Epithelial cell of proximal tubule (primary cell): ENCODE measurements at places on chromosomes 13 and 19.

DNA sequence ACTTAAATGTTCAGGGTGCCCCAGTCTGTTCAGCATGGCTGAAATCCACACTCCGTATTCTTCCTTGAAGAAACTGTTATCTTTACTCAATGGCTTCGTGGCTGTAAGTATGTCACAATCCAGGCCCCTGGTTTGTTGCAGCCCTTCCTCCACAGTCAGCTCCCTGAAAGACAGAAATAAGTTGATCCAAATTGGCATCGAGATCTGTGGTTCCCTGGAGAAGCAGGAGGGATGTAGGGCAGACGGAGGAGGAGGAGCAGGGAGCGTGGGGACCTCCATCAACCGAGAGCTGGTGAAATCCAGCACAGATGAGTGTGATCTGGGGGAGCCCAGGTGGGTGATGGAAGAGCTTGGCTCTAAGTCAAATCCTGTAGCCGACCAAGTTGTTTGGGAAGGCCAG lies 304 bp downstream of the TSPAN16 start:
- DNase-seq = no peak

DNA sequence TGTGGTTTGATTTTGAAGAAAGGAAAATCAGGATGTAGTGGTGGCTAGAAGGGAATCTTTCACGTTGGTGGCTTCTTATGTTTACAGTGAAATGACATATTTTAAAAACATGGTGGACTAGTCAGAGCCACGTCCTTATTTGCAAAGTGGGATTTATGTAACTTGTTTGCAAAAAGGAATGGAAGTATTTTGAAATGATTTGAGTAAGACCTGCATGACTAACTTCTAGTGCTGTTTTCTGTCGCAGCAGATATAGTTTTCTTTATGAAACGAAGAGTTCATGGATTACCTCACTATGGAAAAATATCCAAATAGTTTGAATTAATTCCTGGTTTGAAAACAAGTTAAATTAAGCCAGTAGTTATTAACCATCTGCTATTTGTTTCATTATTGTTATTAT lies 476.5 kb downstream of the MYO16 start:
- no peak for DNase-seq

DNA sequence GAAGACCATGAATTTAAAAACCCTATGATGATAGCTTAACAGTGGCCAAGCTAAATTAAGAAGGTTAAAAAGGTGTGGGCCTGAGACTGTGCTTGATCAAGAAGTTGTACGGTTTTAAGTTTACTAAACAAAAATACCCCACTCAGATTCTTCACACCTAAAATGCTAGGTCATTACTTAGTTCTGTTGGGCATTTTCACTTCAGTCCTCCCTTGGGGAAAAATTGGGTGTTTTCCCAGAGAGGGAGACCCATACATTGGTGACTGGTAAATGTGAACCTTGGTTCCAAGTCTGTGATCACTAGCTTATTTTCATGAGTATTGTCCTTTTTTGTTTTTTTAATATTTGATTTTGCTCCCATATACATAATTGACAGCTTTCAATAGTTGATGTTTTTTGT lies 44.4 kb downstream of the MTUS2 start:
- DNase-seq = no peak

- DNase-seq = no peak
Measured at GRCh38 chr19:2750808-2751437, 11.1 kb upstream of the SLC39A3 start.

DNA sequence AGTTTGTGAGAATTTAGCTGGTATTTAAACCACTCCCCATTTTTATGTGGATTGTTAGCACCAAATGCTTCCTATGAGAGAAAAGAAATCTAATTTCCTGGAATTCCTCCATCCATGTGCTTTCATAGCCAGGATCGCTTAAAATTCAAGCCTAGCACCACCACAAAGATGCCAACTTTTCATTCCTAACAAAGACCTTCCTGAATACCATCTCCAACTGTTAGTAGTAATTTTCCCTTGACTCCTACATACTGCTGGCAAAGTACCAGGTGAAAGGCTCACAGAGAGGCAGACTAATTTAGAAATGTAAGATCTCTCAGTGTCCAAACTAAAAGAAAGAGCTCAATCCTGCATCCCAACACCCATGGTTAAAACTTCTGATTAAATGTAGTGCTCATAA lies 386.3 kb downstream of the KCTD12 start:
- DNase-seq = no peak

DNA sequence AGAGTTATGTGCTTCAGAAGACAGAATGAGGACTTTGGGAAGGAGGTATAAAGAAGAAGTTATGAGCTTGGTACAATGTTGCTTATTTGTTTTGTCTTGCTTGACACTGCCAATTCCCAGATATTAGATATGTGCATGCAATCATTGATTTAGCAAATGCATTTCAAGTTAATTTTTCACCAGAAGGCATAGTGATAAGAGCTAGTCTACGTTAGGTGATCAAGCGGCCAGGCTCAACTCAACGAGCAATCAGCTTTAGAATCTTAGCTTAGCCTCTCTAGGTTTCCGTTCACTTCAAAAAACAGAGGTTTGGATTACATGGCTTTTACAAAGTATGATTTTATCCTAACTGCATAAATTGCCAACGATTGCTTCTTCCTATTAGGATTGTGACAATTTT lies 81.6 kb upstream of the POSTN start:
- DNase-seq = no peak

DNA sequence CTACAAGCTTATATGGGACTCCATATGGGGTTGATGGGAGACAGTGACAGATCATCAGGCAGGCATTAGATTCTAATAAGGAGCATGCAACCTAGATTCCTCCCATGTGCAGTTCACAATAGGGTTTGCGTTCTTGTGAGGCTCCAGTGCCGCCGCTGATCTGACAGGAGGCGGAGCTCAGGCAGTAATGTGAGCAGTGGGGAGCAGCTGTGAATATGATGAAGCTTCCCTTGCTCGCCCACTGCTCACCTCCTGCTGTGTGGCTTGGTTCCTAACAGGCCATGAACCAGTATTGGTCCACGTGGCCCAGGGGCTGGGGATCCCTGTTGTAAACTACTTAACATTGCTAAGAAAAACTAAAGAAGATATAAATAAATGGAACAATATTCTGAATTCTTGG lies 378.4 kb downstream of the KCNRG start:
- DNase-seq = no peak

- no peak for DNase-seq
Measured at GRCh38 chr19:18401580-18402112, 4.2 kb upstream of the LRRC25 start.

- DNase-seq = no peak
Measured at GRCh38 chr13:102721800-102722231, 27.0 kb upstream of the METTL21C start.

GRCh38 chr19:18717601-18718000 lies 34.1 kb downstream of the CRTC1 start:
- no peak for DNase-seq

GRCh38 chr13:111317042-111317550 lies 3.3 kb upstream of the TEX29 start:
- DNase-seq = no peak

DNA sequence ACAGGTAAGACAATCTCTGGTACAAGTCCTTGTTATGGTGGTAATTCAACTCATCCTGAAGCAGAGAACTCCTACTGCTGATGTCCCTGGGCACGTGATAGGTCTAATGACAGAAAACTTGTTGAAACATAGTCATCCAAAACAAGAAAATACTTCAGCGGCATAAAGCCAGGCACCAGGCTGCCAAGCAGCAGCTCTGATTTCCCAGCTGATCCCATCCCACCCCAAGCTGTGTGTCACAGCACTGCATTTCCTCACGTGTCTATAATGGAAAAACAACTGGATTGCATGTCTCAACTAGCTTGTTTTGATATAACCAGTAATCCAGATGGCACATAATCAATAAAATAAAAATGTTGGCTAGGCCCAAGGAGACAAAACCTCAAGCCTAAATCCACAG lies 64.8 kb downstream of the MIPEP start:
- DNase-seq = no peak

GRCh38 chr13:62207388-62207787 lies 791.7 kb upstream of the PCDH20 start:
- no peak for DNase-seq

GRCh38 chr13:29882076-29882475 lies 31.7 kb upstream of the UBL3 start:
- DNase-seq = no peak

DNA sequence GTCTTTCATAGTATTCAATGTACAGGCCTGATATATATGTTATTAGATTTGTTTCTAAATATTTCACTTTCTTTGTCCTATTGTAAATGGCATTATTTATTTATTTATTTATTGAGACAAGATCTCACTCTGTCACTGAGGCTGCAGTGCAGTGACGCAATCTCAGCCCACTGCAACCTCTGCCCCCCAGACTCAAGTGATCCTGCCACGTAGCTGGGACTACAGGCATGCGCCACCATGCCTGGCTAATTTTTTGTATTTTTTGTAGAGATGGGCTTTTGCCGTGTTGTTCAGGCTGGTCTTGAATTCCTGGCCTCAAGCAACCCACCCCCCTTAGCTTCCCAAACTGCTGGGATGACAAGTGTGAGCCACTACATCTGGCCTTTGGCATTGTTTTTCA lies 5.4 kb upstream of the GAS6 start:
- DNase-seq = no peak

DNA sequence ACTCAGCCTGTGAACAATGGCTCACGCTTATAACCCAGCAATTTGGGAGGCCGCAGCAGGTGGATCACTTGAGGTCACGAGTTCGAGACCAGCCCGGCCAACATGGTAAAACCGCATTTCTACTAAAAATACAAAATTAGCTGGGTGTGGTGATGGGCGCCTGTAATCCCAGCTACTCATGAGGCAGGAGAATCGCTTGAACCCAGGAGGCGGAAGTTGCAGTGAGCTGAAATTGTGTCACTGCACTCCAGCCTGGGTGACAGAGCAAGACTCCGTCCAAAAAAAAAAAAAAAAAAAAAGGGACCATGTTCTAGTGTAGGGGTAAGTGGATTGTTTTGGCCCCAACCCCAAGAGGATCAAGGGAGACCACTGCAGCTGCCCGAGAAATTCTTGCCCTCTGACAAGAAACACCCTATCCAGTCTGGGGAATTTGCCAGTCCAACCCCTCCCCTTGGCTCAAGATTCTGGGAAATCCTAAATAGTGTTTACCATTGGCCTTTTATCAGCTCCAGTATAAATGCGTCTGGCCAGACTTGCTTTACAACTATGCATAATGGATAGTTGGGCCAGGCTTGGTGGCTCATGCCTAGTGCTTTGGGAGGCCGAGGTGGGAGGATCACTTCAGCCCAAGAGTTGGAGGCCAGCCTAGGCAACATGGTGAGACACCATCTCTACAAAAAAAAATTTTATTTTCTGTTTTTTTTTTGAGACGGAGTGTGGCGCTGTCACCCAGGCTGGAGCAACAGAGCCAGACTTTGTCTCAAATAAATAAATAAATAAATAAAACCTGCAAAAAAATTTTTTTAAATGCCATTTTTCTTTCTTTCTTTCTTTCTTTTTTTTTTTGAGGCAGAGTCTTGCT lies 5.1 kb upstream of the DHDH start:
- no peak for DNase-seq

- no peak for DNase-seq
Measured at GRCh38 chr19:35213663-35214632, 14.6 kb downstream of the FAM187B start.

- no peak for DNase-seq
Measured at GRCh38 chr13:23467048-23467931, 33.8 kb upstream of the SACS start.

DNA sequence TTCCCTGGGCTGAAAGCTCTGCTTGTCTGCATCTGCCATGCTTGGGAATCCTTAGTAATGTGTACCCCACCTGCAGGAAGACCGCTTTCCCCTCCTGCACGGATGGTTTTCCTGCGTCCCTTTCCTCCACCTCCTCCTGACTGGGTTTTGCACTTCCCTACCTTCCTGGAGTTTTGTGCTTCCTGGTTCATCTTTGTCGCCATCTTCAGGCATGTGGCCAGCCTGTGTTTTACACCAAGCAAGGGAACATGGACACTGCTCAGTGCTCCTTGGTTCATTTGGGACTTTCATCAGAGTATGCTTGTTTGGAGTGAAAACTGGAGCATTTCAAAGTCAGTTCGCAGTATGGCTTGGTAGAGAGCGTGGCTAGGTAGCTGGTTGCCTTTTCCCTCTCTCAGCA lies 30.7 kb downstream of the ERICH6B start:
- no peak for DNase-seq

- DNase-seq = no peak
Measured at GRCh38 chr19:2546128-2547032, 70.5 kb downstream of the GADD45B start.

- DNase-seq = no peak
Measured at GRCh38 chr19:36482876-36483275, 6.5 kb downstream of the ZNF566 start.

- DNase-seq = peak; percentile 52
Measured at GRCh38 chr19:39031368-39032062, 834 bp downstream of the FBXO27 start.

GRCh38 chr13:21344662-21345176 lies 114.4 kb downstream of the ZDHHC20 start:
- no peak for DNase-seq

DNA sequence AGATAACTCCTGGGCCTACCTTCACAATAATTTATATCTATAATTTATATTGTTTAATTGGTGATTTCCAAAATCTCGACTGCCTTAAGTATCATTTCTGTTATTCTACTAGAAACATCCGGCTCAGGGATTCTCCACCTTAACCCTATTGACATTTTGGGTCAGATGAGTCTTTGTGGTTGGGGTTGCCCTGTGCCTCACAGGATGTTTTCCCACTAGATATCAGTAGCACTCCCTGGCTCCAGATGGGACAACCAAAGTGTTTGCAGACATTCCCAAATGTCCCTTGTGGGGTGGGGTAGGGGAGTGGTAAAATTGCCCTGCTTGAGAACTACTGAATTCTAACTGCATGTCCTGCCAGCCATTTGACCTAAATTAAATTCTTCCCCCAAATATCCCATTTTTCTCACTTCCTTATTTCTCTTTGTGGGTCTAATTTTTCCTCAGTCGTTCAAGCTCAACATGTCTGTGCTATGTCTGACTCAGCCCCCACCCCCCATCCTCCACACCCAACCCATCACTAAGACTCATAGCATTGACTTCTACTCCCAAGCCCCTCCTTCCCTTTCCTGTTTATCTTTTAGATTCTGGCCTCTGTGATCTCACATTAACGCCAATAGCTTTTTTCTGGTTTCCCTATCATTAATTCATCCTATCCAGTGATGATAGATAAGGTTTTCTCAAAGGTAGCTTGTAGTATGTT lies 545.1 kb downstream of the EFNB2 start:
- no peak for DNase-seq

DNA sequence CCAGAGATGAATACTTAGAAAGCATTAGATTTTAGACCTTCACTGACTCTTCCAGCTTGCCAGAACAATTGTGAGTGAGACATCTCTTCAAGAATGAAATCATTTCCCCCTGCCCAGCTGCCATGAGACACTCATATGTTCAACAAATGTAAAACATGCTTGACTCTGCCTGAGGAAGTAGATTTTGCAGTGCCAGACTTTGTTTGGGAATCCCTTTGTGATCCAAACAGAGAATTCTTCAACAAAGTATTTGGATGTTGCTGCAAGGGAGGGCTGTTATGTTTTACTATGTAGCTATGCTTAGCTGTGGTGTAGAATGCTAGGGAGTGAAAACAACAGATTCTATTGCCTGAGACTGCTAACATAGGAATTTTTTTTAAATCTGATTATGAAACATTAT lies 416.4 kb downstream of the DCT start:
- no peak for DNase-seq

GRCh38 chr19:56862741-56863140 lies 22.2 kb upstream of the PEG3 start:
- no peak for DNase-seq
